ENCODE measurements at places on chromosomes 11 and 22. TPM values are rescaled to one million over a fixed set of nuclear protein-coding genes. Genes with fewer than 3 reads are reported as not detected.

Gene BARX2
- 12.2 TPM for polyA plus RNA-seq

Gene BAD
- 63.6 TPM for polyA plus RNA-seq

Gene TRIM6
- 3.0 TPM for polyA plus RNA-seq

Gene FGF3
- not detected for polyA plus RNA-seq

Gene CYB5R2
- 4.4 TPM for polyA plus RNA-seq

Gene OR2AG2
- polyA plus RNA-seq = 0.07 TPM

Gene DNAJB7
- polyA plus RNA-seq = 1.6 TPM

Gene VWA5A
- 30.6 TPM for polyA plus RNA-seq

Gene ZNHIT2
- 13.6 TPM for polyA plus RNA-seq

Gene TMEM135
- polyA plus RNA-seq = 11.9 TPM

Gene CHRM1
- polyA plus RNA-seq = not detected

Gene PPFIA1
- polyA plus RNA-seq = 17.8 TPM

Gene C22orf42
- polyA plus RNA-seq = not detected

Gene KRTAP5-7
- polyA plus RNA-seq = not detected

Gene ADM2
- polyA plus RNA-seq = 3.5 TPM

Gene OR5J2
- polyA plus RNA-seq = not detected

Gene OR5AR1
- polyA plus RNA-seq = not detected

Gene TRIM49
- polyA plus RNA-seq = not detected

Gene APOBEC3H
- not detected for polyA plus RNA-seq

Gene ADAMTS8
- polyA plus RNA-seq = 0.95 TPM

Gene APOL5
- polyA plus RNA-seq = not detected

Gene PNPLA2
- 134 TPM for polyA plus RNA-seq

Gene WBP2NL
- 0.52 TPM for polyA plus RNA-seq

Gene SPI1
- polyA plus RNA-seq = 3.4 TPM

Gene ASPHD2
- polyA plus RNA-seq = 0.75 TPM

Gene OR5AP2
- polyA plus RNA-seq = not detected

Gene ARHGAP8
- 6.8 TPM for polyA plus RNA-seq

Data from small intestine (tissue), 16 donors.